ENCODE measurements at places on chromosomes 5 and 9. TPM values are rescaled to one million over a fixed set of nuclear protein-coding genes. Genes with fewer than 3 reads are reported as not detected.

GRCh38 chr5:41871852-41872251, 1.6 kb upstream of the OXCT1 start:
- peaks cover under 1% of the 10 kb centered on the region for H3K36me3 ChIP-seq
- H3K27ac ChIP-seq, result no peak overlapping the region
- H3K4me3 ChIP-seq, result no peak overlapping the region
- peak; percentile 64 for DNase-seq
- no peaks in the 10 kb centered on the region for H3K27me3 ChIP-seq

The RLN2 gene
- total RNA-seq, result not detected

The WDR36 gene
- 26.1 TPM for total RNA-seq

The TRIM7 gene
- 3.0 TPM for total RNA-seq

The CCDC69 gene
- 51.9 TPM for total RNA-seq

DNA sequence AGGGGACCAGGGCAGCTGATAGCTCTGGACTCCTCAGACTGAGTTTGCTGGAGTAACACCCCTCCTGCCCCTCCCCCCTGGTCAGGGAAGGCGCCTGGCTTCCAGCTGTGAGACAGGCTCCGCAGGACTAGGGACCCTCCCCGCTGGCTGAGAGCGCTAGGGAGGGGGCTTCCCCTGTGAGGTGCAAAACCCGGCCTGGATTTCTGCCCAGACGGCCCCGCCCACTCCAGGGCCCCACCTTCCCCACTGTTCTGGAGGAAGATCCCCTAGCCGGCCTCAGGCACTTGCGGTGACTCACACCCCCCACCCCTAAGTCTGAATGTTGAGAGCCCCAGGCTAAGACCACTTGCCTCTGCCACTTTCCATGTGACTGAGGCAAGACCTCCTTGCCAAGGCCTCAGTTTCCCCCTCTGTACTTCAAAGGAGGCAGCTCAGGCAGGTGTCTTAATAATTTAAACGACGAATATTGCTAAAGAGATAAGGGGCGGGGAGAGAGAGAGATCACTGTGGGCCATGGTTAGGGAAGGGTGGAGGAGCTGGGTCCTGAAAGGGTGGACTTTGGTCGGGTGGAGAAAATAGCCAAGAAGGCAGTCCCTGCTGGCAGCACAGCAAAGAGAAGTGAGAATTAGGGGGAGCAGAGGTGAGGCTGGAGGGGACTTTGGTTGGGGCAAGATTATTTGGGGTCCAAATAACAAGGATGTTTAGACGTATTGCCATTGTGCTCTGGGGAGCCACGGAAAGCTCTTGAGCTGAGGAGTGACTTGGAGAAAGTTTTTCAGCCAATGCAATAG, 1.0 kb upstream of the DAB2IP start:
- no peaks in the 10 kb centered on the region for H3K36me3 ChIP-seq
- H3K27ac ChIP-seq, result no peak overlapping the region
- DNase-seq, result peak; percentile 58
- H3K4me3 ChIP-seq, result no peak overlapping the region

- no peak overlapping the region for H3K27ac ChIP-seq
- no peaks in the 10 kb centered on the region for H3K27me3 ChIP-seq
- no peak overlapping the region for H3K4me3 ChIP-seq
- peaks cover 2% of the 10 kb centered on the region for H3K4me1 ChIP-seq
- no peak for DNase-seq
Observed at GRCh38 chr9:111969622-111970021, 73.0 kb downstream of the UGCG start.

- H3K4me1 ChIP-seq, result no peaks in the 10 kb centered on the region
- DNase-seq, result peak; percentile 79
- no peak overlapping the region for H3K27ac ChIP-seq
- H3K27me3 ChIP-seq, result no peaks in the 10 kb centered on the region
- H3K36me3 ChIP-seq, result no peaks in the 10 kb centered on the region
Observed at GRCh38 chr9:69412741-69413150, 87.7 kb downstream of the ENTREP1 start.

The PHYKPL gene
- total RNA-seq, result 88.3 TPM

DNA sequence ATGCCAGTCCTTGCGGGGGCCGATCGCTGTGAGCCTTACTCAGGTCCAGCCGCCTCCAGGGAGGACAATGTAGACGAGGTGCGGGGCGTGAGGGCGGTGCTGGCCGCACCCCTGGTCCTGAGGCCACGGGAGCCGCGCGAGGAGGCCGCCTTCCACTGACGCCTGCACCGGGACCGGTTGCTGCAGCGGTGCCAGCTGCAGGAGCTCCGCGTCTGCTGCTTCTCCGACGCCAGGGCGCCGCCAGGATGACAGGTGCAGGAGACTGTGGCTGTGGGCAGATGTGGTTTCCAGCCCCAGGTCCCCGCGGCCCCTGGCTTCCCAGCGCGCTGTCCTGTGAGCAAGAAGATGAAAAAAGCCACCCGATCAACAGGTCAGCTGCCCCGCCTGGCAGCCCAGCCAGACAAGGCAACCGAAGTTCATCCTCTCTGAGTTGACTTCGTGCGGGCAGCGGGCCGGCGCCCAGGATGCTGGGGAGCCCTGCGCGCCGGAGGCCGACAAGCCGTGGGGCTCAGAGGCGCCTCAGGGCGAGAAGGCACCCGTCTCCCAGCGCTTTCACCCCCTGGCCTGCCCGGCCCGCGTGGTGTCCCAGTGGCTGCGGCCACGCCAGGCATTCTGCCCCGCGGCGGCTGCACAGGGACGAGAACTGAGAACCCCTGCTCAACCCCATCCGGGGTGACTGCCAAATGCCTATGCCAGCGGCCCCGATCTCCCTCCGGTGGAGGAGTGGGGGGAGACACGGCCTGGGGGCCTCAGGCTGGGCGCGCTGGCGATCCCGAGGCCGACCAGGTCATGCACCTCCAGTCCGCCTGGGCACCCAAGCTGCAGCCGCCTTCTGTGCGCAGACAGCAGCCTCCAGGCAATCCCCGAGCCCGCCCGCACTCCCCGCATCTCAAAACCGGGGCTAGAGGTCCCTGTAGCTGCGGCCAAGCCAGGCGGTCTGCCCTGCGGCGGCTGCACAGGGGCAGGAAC, 43.4 kb upstream of the BICD2 start:
- H3K4me3 ChIP-seq, result no peak overlapping the region
- H3K27me3 ChIP-seq, result no peaks in the 10 kb centered on the region
- no peak for DNase-seq
- H3K27ac ChIP-seq, result no peak overlapping the region
- H3K36me3 ChIP-seq, result no peaks in the 10 kb centered on the region

GRCh38 chr5:53167836-53168235, 58.3 kb upstream of the MOCS2 start:
- no peak overlapping the region for H3K4me3 ChIP-seq
- no peak for DNase-seq
- no peaks in the 10 kb centered on the region for H3K27me3 ChIP-seq

The NME5 gene
- 0.58 TPM for total RNA-seq

DNA sequence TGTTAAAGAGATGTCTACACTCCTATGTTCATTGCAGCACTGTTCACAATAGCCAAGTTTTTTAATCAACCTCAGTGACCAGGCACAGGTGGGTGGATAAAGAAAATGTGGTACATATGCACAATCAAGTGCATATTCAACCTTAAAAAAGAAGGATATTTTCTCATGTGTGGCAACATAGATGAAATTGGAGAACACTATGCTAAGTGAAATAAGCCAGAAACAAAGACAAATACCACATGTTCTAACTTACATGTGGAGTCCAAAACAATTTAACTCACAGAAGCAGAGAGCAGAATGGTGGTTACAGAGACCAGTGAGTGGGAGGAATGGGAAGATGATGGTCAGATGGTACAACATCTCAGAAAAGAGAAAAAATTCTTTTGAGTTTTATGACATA, 31.8 kb downstream of the ANXA1 start:
- H3K36me3 ChIP-seq, result no peaks in the 10 kb centered on the region
- H3K27ac ChIP-seq, result no peak overlapping the region
- DNase-seq, result no peak
- H3K27me3 ChIP-seq, result no peaks in the 10 kb centered on the region
- no peaks in the 10 kb centered on the region for H3K4me1 ChIP-seq
- no peak overlapping the region for H3K4me3 ChIP-seq

The ORM2 gene
- not detected for total RNA-seq

DNA sequence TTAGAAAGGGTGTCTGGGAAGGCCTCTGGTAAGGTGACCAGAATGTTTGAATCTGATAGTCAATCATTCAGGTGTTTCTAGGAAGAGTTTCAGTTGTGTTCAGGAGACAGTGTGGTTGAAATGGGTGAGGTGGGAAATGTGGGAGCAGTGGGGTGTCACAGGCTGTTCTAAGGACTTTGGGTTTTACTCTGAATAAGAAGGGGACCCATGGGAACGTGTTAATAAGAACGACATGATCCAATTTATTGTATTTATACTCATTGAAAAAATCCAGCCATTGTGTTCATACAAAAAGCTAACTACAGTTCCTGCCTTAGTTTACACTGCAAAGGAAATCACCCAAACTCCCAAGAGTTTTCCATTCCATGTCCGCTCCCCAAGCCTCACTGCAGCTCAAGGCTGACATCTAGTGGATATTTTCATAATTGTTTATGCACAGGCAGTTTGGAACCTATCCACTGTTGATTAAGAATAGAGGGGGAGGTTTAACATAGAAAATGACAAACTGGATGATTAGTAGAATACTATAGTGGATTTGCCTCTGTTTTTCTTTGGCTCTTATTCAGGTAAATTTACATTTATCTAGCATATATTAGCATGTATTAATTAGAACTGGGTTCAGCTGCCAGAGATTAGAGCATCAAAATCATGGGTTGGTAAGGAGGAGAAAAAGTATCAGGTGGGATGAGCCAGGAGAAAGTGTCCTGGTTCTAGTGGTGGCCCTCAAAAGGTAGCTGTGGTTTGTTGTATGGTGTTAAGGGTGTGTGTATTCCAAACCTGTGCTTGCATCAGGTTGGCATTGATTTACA, 17.7 kb downstream of the CAVIN4 start:
- DNase-seq, result no peak
- H3K4me3 ChIP-seq, result no peak overlapping the region
- H3K4me1 ChIP-seq, result no peaks in the 10 kb centered on the region
- H3K27me3 ChIP-seq, result no peaks in the 10 kb centered on the region

The AIF1L gene
- total RNA-seq, result 38.1 TPM

DNA sequence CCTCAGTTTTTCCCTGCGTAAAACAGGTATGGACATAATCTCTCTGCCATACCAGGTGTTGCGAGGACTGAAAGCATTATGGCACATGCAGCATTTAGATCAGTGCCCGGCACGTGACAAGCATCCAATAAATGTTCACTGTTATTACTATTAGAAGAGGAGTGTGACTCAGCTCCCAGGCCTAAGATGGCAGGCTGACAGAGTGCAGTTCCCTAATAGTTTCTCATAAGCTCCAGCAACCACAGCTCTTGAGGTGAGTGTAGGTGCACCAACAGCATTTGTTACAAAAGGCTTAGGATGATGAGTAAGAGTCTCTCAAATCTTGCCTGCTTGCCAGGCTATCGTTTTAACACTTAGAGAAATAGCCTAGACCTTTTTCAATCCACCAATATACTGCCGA, 28.9 kb upstream of the GLIS3 start:
- peaks cover 3% of the 10 kb centered on the region for H3K4me1 ChIP-seq
- no peak overlapping the region for H3K27ac ChIP-seq
- no peak for DNase-seq
- H3K4me3 ChIP-seq, result no peak overlapping the region
- H3K27me3 ChIP-seq, result no peaks in the 10 kb centered on the region

DNA sequence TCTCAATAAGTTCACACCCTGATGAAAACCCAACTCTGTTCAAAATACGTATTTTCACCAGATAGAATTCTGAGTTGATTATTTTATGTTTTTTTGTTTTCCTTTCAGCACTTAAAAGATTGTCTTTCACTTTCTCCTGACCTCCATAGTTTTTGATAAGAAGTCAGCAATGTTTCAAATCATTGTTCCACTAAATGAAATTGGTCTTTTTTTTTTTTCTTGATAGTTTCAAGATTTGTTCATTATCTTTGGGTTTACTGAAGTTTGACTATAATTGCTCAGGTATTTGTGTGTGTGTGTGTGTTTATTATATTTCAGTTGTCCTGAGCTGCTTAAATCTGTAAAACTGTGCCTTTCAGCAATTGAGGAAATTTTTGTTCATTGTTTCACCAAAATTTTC, 498.7 kb downstream of the TLE1 start:
- DNase-seq, result no peak
- H3K36me3 ChIP-seq, result no peaks in the 10 kb centered on the region
- H3K4me3 ChIP-seq, result no peak overlapping the region
- H3K27ac ChIP-seq, result no peak overlapping the region

DNA sequence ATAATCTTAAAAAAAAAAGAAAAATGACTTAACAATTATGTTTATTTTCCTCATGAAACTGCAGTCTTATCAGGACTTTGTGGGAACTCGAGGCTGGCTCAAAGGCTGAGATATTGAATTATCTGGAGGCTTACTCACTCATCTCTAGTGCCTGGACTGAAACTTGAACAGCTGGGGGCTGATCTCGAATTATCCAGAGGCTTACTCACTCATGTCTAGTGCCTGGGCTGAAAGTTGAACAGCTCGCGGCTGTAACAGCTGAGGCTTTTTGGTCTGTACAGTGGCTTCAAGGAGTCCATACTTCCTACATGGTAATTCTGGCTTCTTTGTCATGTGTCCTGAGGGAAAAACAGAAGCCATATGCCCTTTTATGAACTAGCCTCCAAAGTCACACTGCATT, 371.9 kb downstream of the CETN3 start:
- H3K27me3 ChIP-seq, result no peaks in the 10 kb centered on the region
- H3K27ac ChIP-seq, result no peak overlapping the region
- DNase-seq, result no peak
- H3K36me3 ChIP-seq, result no peaks in the 10 kb centered on the region
- no peaks in the 10 kb centered on the region for H3K4me1 ChIP-seq

The PTGR1 gene
- 18.2 TPM for total RNA-seq

The OR1J2 gene
- not detected for total RNA-seq

The AGXT2 gene
- total RNA-seq, result not detected

GRCh38 chr9:4732890-4733289, 8.1 kb downstream of the AK3 start:
- DNase-seq, result no peak
- H3K4me3 ChIP-seq, result no peak overlapping the region
- H3K4me1 ChIP-seq, result no peaks in the 10 kb centered on the region
- no peaks in the 10 kb centered on the region for H3K36me3 ChIP-seq

DNA sequence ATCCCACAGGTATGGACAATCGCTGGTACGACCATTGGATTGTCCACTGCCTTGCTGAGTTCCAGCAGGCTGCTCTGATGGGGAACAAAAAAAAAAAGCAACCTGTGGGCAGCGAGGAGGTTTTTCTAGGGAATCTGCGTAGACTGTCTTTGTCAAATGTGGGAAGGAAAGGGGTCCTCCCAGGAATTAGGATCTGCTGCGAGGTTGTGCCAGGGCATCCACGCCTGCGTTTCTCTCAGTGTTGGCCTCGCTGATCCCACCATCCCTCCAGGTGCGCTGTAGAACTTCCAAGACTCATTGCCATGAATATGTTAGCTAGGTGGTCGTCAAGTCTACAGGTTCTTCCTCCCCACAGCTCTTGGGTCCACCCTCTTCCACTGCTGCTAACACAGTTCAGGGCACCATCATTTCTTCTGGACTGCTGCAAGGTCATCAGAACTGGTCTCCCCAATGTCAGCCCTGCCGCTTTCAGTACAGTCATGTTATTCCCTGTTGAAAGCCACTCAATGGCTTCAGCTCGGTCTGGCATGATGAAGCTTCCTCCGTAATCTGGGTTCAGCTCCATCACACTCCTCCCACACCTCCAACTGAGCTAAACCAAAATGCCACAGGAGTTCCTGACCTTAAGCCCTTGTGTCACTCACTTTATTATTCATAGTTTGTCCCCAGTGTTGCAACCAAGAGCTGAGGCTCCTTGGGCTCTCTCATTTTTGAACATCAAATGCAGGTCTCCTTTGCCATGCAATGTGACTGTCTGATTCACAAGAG, 79.5 kb upstream of the DMRT1 start:
- no peaks in the 10 kb centered on the region for H3K4me1 ChIP-seq
- no peaks in the 10 kb centered on the region for H3K36me3 ChIP-seq
- no peak for DNase-seq

Data from aorta (tissue), 5 donors.